Melanocyte of skin (primary cell): ENCODE measurements at places on chromosomes 7 and 10. TPM values are rescaled to one million over a fixed set of nuclear protein-coding genes. Genes with fewer than 3 reads are reported as not detected.

Gene IRF5
- total RNA-seq: 1.2 and 2.0 TPM in 2 replicates

Gene TFPI2
- 3.4 and 7.3 TPM in 2 replicates for total RNA-seq

Gene GLI3
- 6.0 and 6.3 TPM in 2 replicates for total RNA-seq

Gene SYT15
- total RNA-seq: under 0.01 TPM in 1 of 2 replicates, not detected in the other

Gene UCMA
- not detected in 2 replicates for total RNA-seq

Gene SFMBT2
- 15.7 and 25.8 TPM in 2 replicates for total RNA-seq

Gene CUBN
- total RNA-seq: 0.69 and 5.8 TPM in 2 replicates

Gene LRRN3
- total RNA-seq: 1.9 and 2.7 TPM in 2 replicates

Gene PTPRN2
- under 0.01 TPM in 1 of 2 replicates, not detected in the other for total RNA-seq

Gene BUD31
- total RNA-seq: 82.7 and 108 TPM in 2 replicates

Gene PLPP4
- total RNA-seq: 41.6 and 52.1 TPM in 2 replicates

Gene SYNPO2L
- not detected in 2 replicates for total RNA-seq

Gene LEP
- under 0.01 TPM in 1 of 2 replicates, not detected in the other for total RNA-seq

Gene TAS2R41
- total RNA-seq: not detected in 2 replicates

Gene GPR146
- 1.3 and 1.4 TPM in 2 replicates for total RNA-seq

Gene CELF2
- total RNA-seq: 95.6 and 139 TPM in 2 replicates

Gene NEBL
- total RNA-seq: under 0.01 and 0.36 TPM in 2 replicates

Gene TSPAN15
- total RNA-seq: 5.3 and 16.5 TPM in 2 replicates

Gene HABP2
- not detected in 2 replicates for total RNA-seq

Gene ZNF487
- 1.3 and 1.7 TPM in 2 replicates for total RNA-seq

Gene DDC
- not detected in 2 replicates for total RNA-seq

Gene VSTM4
- 0.36 TPM in 1 of 2 replicates, not detected in the other for total RNA-seq

Gene CPA2
- not detected in 2 replicates for total RNA-seq

Gene PRSS1
- total RNA-seq: not detected in 2 replicates

Gene MUC12
- 0.69 and 0.73 TPM in 2 replicates for total RNA-seq
